Activated CD4-positive, alpha-beta T cell treated with anti-CD3 and anti-CD28 coated beads for 1 hour (primary cell): ENCODE measurements at places on chromosomes 7 and 10.
A peak's percentile ranks its signal among the peaks of the same experiment; 100 is the strongest.

GRCh38 chr7:94710256-94710655, 54.3 kb upstream of the SGCE start:
- DNase-seq: no peak

DNA sequence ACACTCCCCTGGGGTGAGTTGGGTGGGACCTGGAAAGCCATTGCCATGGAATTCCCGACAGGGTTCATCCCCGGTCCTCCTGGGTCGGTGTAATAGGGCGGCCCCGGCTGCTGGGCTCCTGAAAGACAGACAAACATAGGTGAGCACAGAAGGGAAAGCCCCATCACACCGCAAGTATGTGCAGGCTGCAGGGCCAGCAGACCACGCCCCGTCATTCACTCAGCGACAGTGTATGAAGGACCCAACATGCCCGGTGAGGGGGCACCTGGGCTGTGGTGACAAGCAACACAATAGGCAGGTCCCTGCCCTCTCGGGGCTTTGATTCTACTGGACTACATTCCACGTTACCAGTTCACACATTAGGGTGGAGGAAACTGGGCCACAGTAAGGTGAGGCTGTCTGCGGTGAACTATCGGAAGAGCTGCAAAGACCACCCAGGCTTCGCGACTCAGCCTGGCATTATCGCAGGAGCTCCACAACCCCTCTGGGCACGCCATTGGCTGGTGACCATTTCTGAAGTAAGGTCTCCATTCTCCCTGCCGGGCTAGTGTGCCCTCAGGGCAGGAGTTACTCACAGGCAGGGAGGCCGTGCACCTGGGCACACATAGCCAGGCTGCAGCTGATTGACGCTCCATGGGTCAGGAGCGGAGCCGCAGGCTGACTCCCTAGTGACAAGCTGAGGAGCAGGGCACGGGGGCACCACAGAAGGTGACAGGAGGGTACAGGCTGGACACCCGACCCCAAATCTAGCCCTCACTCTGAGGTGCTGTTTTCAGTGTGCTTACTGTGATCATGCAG, 99.2 kb downstream of the VOPP1 start:
- no peak for DNase-seq

GRCh38 chr10:33279811-33280602, 54.5 kb downstream of the NRP1 start:
- no peak for DNase-seq

- no peak for DNase-seq
These were observed 5.0 kb downstream of the RHEB start for GRCh38 chr7:151514461-151515275.

DNA sequence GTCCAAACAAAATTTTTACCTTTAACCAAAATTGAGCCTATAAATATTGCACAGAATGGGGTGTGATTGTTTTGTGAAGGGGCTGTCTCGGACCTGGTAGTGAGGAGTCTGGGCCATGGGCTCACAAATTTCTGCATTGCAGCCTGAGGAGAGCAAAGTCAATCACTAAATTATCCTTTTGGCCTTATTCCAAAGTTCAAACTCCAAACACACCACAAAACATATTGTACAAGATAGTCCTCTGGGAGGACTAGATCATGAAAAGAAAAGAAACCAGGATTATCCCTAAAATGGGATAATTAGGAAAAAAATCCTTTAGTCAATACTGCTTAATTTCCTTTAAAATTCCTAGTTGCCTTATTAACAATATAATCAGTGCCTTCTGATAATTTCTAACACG, 115.5 kb downstream of the BUB3 start:
- no peak for DNase-seq

GRCh38 chr7:69768986-69769595, 170.8 kb downstream of the AUTS2 start:
- DNase-seq: no peak

- DNase-seq: no peak
These were observed 192.9 kb downstream of the EVX1 start for GRCh38 chr7:27435461-27435860.

GRCh38 chr7:33079096-33079495, 16.5 kb upstream of the NT5C3A start:
- DNase-seq: no peak

GRCh38 chr10:7185367-7185690, 225.5 kb downstream of the SFMBT2 start:
- DNase-seq: no peak

GRCh38 chr10:124116771-124117510, 23.5 kb upstream of the CHST15 start:
- DNase-seq: no peak

DNA sequence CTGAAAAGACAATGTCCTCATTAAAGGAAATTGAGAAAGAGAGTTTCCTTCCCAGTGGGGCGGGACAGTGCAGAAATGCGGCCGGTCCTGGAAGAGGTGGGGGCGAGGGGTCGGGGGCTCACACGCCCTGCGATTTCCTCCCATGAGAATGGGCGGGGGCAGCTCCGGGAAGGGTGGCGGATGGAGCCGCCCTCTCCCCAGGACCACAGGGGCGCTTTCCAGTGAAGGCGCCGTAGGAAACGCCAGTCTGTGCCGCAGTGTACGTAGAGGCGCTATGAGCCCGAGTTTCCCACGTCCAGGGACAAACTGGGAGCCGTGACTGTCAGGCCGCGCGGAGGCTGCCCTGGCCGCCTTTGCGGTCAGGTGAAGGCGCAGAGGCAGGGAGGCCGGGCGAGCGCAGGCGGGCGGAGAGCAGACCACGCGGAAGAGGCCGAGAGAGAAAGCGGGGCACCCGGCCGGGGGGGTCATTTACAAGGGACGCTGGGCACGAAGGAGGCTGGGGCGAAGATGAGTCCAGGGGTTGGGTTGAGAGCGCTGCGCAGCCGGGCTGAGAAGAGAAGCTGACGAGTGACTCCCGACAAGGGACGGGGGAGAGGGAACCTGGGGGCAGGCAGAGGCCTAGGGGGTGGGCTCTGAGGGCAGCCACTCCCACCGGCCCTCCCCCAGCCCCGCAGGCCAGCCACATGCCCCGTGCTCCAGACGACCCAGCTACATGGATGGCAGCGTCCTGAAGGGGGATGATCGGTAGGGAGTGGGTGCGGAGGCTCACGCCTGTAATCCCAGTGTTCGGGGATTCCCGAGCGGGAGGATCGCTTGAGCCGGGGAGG, 45.0 kb downstream of the ALOX5 start:
- DNase-seq: peak; percentile 43

DNA sequence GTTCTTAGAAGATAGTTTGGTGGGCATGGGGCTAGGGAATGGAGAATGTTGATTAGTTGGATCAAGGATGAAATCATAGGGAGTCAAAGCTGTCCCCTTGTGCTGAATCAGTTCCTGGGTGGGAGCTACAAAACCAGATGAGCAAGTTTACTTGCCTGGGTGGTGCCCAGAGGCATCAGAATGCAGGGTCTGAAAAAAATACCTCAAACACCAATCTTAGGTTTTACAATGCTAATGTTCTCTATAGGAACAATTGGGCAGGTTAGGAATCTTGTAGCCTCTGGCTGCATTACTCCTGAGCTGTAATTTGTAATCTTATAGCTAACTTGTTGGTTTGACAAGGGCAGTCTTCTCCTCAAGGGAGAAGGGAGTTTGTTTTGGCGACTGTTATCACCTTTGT, 34.4 kb downstream of the LHFPL3 start:
- no peak for DNase-seq

GRCh38 chr10:22723343-22723779, 9.0 kb upstream of the PIP4K2A start:
- no peak for DNase-seq

DNA sequence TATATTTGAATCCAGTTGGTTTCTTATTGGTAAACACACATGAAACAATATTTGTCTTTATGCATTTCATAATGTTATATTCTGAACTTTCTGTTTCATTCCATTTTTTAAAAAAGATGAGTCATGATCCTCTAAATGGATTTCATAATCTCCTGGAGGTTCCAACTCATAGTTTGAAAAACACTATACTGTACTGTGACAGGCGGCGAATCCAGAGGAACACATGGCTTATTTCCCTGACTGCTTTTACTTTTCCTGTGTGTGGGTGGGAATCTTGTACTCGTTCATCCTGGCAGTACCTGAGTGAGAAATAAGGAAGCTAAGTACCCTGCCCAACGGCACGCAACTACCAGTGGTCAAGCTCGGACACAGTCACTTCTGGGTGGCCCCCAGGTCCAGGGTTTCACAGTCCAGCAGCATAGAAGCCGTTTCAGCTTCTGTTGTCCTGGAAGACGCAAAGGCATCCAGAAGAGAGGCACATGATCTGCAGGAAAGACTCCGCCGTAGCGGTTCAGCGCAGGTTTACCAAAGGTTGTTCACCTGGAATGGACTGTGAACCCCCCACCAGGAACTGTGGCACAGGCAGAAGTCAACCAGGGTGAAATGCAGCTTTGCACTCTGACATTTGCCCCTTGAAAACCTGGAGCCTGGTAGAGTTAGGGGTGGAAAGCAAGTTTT, 117.7 kb downstream of the CCNY start:
- no peak for DNase-seq

GRCh38 chr10:93064874-93065660, 4.5 kb downstream of the CYP26C1 start:
- no peak for DNase-seq

DNA sequence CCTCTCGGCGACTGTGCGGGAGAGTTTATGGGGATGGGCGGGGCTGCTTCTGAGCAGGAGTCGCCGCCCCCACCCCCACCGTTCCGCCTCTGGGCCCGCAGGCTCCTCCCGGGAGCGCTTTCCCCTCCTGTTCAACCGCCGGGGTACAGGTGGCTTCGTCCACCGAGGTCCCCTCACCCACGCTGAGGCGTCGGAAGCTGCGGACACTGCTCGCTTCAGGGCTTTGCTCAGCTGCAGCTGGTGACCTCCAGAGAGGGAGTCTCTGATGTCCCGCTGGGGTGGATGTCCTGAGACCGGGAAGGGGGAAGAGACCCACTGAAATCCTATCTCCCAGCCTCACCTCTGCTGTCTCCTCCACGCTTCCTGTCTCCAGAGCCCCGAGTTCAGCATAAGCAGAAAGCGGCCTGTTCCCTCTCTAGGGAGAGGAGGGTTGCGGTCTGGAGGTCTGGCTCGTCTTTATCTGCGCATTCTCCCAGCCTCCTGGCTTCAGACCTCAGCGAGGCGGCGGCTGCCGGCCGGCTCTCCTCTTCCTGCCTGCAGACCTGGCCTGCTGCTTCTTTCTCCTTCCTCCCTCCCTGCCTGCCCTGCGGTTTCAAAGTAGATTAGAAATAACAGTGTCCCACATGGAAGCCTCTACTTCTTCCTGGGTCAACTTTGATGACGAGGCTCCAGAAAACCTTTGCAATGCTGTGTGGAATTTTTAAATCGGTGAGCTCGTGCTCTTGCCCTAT, 1.8 kb downstream of the CYP2E1 start:
- DNase-seq: no peak

GRCh38 chr10:33304423-33305225, 29.8 kb downstream of the NRP1 start:
- no peak for DNase-seq

GRCh38 chr10:44992732-44993225, 7.9 kb upstream of the ZNF22 start:
- no peak for DNase-seq

GRCh38 chr7:77537778-77538280, 734 bp downstream of the PTPN12 start:
- peak; percentile 9 for DNase-seq

GRCh38 chr7:17462131-17462631, 163.7 kb downstream of the AHR start:
- DNase-seq: no peak

GRCh38 chr7:146961617-146962016, 845.0 kb downstream of the CNTNAP2 start:
- no peak for DNase-seq

- no peak for DNase-seq
These were observed 129.2 kb downstream of the KCND2 start for GRCh38 chr7:120402079-120402767.

- DNase-seq: no peak
These were observed 47.7 kb downstream of the LYZL2 start for GRCh38 chr10:30581779-30582380.

DNA sequence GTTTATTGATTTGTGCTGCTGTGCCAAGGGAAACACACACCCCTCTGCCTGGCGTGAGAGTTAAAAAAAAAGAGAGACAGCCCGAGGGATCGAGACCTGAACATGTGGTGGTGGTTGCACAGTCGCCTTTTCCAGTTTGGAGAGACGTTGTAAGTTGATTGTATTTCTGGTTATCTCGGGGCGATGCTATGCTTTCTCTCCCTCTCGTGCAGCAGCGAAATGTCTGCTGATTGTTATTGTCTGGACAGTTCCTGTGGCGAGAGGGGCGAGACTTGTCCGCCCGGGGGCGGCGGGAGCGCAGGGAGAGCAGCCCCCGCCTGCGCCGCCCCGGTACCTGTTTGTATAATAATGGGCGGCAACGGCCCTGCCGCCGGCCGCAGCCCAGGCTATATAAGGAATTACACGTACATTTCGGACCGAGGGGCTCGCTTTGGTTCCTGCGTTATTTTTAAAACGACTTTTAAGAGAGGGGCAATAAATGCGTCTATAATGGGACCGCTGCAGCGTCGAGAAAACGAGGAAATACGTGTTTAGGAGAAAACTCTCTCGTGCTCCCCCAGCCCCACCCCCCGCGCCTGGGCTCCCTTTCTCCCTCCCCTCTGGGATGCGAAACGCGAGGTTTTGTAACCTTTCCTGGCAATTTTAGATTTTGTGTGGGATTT, 1.7 kb downstream of the ZEB1 start:
- DNase-seq: no peak

GRCh38 chr7:129877146-129877792, 75.5 kb downstream of the UBE2H start:
- DNase-seq: no peak

DNA sequence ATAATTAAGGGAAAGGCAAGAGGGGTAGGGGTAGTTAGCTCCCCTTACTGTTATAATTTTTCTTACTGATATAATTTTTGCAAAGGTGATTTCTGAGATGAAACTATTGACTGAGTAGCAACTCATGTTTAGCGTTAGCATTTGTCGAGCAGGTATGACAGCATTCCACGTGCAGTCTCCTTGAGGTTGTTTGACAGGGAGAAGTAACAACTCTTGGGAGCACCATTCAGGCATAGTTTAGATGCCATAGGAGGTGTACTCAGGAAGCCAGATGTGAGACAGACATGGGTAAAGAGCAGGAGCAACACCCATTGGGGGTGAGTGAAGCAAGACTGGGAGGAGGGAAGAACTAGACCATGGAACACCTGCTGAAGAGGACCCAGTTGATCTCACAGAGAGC, 96.6 kb upstream of the KLF6 start:
- DNase-seq: no peak

- DNase-seq: no peak
These were observed 154.5 kb downstream of the SVIL start for GRCh38 chr10:29479981-29480954.

DNA sequence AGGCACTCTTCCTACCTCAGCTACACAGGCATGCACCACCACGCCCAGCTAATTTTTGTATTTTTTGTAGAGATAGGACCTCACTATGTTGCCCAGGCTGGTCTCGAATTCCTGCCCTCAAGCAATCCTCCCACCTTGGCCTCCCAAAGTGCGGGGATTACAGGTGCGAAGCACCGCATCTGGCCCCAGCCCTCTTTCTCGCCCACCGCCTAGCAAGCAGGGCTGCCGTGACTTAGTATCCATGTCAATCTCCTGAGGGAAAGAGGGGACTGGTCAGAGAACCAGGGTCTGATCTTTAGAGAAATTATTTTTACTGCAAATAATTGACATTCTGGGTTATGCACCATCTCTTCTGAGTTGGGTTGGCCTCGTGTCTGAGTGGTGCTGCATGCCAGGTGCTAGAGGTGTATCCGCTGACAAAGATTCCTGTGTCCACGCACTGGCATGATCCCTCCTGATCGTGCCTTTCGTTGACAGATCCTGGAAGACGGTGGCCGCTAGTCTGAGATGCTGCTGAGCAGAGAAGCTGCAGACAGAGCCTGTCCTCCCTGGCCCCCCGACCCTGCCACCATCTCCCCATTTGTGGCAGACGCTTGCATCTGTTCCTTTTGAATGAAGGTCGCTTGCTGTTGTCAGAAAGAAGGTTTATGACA, 22.7 kb downstream of the WIPI2 start:
- no peak for DNase-seq
